ENCODE measurements at places on chromosomes 7 and 10.

DNA sequence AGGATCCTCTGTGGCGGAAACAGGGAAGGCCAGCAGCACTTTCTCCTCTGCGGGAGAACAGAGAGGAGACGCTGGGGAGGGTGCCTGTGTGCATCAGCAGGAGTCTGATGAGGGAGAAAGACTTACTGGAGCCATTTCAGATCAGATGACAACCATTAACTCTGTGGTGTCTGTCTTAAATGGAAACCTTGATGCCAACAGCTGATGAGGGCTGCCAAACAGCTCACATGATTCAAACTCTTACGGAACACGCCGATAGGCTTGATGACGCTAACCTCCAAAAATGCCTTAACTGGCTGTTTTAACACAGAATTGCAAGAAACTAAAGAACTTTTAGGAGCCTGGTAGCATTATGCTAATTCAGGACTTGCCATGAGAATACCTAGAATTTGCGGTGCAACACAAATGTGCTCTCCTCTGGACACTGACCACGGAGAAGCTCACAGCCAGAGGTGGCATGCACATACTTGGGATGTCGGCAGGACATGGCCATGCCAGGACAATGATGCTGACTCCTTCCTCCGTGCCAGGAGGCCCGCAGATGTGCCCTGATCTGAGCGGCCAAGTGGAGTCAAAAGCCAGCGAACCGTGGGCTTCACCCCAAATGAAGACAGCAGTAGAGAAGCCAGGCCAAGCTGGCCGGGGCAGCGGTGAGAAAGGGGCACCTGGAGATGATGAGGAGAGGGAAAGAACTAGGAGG lies 154.9 kb downstream of the ZMYND11 start:
- no peak for DNase-seq

- DNase-seq: no peak
Measured at GRCh38 chr10:13892871-13893270, 306.1 kb downstream of the PRPF18 start.

DNA sequence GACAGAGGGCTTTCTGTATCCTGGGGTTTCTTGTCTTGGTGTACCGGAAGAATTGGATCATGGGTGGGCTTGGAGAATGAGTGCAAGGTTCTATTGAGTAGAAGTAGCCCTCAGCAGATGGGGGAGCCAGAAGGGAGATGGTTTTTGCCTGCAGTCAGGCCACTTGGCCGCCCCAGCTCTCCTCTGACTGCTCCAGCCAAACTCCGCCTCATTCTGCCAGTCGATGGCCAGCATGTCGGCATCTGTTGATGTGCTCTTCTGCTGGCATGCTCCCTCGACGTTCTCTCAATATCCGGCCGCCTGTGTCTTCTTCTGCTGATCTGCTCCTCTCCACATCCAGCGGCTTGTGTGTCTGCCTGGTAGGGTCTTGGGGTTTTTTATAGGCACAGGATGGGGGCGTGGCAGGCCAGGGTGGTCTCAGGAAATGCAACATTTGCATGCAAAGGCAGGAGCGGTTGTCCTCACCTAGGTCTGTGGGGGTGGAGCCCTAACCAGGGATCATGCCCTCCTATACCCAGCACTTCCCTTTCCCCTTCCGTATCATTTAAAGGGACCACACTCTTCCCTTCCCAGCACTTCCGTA lies 40.2 kb upstream of the TNS3 start:
- no peak for DNase-seq

GRCh38 chr7:89238156-89238555 lies 442.6 kb upstream of the TEX47 start:
- no peak for DNase-seq

GRCh38 chr10:5071411-5072198 lies 22.6 kb upstream of the AKR1C3 start:
- DNase-seq: no peak

DNA sequence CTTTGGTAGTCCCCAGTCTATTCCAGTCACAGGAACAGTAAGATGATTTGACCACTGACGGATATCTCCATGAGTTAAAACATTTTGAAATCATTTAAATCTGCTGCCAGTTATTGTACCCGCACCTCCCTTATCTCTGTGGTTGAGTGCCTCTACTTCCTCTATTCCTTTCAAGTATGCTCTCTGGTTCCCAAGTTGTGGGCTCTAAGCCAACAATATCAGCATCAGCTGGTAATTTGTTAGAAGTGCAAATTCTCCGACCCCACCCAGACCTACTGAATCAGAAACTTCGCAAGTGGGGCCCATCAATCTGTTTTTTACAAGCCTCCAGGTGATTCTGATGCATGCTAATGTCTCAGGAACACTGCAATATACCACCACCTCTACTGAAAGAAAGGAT lies 235.5 kb downstream of the CCSER2 start:
- no peak for DNase-seq

DNA sequence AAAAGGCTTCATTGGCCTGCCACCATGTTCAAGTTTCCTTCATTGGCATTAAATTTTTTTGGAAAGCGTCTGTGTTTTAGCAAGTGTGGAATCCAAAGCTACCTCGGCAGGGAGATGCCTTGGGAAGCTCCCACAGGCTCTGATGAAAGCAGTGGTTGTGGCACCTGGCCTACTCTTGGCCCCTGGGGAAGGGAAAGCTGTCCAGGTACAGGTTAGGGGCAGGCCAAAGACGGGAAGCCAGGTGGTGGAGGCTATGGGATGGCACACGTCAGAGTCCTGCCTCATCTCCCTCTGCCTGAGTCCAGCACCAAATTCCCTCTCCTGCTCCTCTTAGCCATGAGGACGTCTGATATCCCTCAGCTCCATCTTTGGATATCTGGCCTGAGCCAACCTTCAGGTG lies 49.7 kb downstream of the C10orf120 start:
- no peak for DNase-seq

GRCh38 chr10:101358706-101359300 lies 4.8 kb downstream of the BTRC start:
- DNase-seq: no peak

GRCh38 chr7:142745745-142746144 lies 3.5 kb upstream of the PRSS1 start:
- DNase-seq: no peak

All from caudate nucleus (tissue), 63 donors.